ENCODE measurements at places on chromosomes 2 and 18.
A peak's percentile ranks its signal among the peaks of the same experiment; 100 is the strongest.

DNA sequence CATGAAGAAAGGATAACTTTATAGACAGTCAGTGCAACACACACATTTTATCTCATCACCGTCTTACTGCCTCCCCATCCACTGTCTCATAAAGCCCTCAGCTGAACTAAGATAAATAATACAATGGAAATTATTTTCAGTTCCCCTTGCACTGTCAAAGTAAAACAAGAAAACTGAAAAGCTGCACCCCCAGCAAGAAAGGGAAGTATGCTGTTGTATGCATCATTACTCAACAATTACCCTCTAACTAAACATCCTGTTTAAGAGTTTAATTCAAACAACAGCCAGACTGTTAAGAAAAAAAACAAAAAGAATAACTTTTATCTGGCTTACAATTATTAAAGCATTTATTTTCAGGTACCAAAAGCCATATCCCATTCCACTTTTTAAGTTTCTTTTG is 25.0 kb downstream of the MPPE1 start:
- DNase-seq = no peak

DNA sequence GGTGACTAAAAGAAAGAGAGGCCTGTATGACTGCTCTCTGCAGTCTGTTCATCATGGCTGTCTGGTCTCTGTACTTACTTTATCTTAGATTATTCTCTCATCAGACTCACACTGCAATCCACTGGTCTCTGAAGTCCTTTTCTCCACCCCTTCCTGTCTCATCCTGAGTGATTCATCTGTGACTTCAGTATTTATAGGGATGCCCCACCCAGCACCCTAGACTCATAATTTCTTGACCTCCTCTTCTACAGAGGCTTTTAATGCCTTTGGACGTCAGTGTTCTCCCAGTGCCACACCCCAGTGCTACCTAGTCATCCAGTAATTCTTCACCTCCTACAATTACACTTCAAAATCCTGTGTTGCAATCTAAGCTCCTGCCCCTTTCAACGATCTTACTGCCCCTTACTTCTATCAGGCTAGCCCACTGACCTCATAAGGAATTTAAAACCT is 14.9 kb upstream of the ITPRID2 start:
- peak; percentile 70 for DNase-seq

DNA sequence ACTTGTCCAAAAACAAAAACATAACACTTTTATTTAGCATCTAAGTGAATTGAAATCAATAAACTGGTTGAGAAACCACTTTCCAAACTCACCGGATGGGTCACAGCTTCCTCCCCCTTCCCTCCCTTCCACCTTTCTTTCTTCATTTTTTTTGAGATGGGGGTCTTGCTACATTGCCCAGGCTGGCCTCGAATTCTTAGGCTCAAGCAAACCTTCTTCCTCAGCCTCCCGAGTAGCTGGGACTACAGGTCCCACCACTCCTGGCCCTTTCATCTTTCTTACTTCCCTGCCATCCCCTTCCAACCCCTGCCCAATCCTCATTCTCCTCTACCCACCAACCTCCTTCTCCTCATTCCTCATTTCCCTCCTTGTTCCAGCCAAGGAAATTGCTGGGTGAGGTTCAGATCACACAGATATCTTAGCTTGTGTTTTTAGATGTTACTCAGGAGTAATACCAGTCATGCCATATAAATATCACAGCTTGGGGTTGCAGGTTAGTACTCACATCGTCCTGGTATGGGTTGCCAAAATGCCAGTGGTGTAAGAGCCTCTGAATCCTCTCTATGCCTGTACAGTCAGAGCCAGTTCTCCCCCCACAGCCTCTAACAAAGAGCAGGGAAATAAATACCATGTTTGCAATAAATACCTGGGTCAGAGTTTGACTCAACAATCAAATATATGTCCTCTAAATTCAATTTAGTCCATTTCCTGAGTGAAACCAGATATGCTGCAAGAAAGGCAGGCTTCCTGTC is 132.7 kb upstream of the NDUFV2 start:
- no peak for DNase-seq

DNA sequence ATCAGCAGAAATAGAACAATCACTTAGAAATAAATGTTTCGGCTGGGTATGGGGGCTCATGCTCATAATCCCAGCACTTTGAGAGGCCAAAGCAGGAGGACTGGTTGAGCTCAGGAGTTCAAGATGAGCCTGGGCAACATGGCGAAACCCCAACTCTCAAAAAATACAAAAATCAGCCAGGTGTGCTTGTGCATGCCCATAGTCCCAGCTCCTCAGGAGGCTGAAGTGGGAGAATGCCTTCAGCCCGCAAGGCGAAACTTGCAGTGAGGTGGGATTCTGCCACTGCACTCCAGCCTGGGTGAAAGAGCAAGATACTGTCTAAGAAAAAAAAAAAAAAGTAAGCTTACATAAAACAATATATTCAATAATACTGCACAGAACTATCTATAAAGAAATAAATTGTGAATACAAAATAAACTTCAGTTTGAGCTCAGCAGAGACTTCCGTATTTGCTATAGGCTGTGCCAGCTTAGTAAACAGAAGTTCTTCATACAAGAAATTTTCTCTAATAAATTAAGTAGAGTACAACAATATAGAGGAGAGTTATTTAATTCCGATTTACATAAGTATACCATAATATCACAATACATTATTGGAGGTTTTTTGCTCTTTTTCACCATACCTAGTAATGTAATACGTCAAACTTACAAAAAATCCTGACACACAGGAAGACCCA is 43.6 kb downstream of the SRBD1 start:
- no peak for DNase-seq

GRCh38 chr2:217732992-217733391 is 269.8 kb downstream of the TNS1 start:
- no peak for DNase-seq

- DNase-seq = no peak
Observed at GRCh38 chr2:159614534-159615366, 1.6 kb downstream of the BAZ2B start.

GRCh38 chr2:215332872-215333595 is 21.2 kb downstream of the ATIC start:
- DNase-seq = no peak

- DNase-seq = no peak
Observed at GRCh38 chr2:33502025-33502424, 25.6 kb downstream of the RASGRP3 start.

DNA sequence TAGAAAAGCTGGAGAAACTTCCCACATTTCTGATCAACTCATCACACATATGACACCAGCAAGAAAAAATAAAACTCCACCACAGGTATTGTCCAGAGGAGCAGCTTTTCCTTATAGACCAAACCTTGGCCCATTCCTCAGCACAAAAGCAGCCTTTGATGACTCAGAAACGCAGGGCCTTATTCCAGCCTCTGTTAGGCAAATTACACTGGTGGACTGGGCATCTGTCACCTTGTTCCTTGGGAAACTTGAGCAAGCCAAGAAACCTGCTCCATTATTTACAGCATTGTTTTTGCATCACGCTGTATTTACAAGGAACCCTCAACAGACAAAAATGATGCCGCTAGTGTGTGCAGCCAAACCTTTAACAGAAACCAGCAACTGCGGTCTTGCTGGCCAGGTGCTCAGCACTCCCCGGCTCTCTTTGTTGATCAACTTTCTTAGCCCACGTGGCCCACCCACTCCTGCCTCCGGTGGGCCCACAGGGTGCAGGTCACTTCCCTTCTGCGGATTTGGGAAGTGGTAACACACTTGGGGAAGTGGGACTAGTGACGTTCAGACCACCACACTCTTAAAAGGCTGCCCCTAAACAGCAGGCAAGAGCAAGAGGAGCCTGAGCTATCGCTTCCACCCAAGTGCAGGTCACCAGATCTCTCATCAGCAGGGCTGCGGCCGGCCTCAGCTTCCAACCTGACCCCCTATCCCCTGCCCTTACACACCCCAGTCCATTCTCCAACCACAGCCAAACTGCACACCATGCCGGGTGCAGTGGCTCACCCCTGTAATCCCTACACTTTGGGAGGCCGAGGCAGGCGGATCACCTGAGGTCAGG is 1.5 kb downstream of the AP1S3 start:
- no peak for DNase-seq

DNA sequence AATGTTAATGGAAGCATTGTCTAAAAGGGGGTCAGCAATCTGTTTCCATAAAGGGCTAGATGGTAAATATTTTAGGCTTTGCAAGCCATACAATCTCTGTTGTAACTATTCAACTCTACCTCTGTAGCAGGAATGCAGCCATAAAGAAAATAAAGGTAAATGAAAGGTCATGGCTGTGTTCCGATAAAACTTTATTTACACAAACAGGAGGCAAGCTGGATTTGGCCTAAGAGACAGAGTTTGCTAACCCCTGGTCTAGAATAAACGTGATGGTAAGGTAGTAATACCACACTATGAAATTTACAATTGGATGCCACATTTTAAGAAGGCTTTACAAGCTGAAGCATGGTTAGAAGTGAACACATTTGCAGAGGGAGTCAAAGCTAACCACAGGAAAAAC is 91.4 kb downstream of the EXOC6B start:
- DNase-seq = no peak

DNA sequence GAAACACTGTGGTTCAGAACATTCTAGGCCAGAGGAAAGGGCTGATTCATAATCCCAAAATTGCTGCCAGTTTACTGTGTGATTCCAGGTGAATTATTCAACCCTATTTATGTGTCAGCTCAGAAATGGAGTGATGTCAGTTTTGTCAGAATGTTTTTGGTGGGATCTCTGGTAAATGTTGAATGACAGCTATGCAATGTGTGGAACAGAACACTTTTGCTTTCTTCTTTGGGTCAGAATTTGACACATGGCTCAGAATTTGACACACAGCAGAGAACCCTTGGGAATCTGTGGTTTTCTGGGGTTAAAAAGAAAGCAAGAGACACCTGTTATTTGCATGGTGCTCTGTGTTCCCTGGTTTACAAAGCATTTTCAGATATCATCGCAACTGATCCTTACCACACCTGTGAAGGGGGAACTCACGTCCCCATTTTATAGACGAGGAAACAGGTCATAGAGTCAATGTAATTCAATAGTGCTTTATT is 1.6 kb upstream of the MTA3 start:
- no peak for DNase-seq

- DNase-seq = no peak
Observed at GRCh38 chr2:80147690-80148089, 156.9 kb downstream of the LRRTM1 start.

All from NCI-H226 (cell line).